ENCODE measurements at places on chromosomes 2 and 18.
A peak's percentile ranks its signal among the peaks of the same experiment; 100 is the strongest.

GRCh38 chr2:61450144-61450543 lies 20.7 kb downstream of the USP34 start:
- no peak for DNase-seq

DNA sequence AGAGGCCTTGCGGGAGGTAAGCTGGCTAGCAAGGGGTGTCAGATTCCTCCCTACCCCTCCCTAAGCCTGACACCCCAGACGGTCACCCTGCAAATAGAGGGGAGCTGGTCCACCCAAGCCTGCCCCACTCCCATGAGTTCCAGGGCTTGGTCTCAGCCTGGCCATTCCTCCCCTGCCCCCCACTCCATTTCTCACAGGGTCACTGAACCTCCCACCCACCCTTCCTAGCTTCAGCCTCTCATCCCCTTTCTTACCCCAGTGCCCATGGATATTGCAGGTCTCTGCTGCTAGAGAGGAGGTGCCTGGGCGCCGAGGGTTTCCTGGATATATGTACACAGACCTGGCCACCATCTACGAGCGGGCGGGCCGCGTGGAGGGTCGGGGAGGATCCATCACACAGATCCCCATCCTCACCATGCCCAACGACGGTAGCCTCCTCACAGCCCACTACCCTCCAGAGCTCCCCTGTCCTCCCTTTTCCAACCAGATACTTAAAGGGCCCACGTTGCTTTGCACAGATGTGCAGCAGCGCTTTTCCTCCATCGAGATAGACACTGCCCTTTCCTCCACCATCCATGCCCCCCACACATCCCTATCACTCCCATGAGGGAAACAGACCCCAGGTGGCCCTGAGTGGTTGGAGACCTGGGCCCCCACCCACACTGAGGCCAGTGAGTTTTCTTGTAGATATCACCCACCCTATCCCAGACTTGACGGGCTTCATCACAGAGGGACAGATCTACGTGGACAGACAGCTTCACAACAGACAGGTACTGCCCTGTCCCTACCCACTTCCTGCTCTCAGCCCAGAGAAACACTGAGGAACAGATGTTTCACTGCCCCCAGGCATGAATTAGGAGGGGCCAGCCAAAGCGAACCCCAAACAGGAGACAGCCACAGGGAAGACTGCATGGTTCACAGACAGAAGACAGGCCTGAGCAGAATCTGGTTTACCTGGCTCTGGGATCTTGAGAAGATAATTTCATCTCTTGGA lies 15.2 kb upstream of the ANKRD53 start:
- DNase-seq, result no peak

DNA sequence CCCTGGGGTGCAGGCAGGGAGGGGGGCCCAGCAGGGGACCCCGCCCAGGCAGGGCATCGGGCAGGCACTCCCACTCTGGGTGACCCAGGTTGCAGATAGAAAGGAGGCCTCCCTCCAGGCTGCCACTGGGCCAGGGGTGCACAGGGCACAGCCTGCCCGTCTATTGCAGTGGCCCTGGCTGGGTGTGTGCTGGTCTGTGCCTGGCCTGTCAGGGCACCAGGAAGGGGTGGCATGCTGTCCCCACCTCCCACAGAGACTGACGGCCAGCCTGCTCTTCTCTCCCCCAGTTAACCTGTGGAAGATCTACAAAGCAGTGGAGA lies 12.9 kb downstream of the ARID5A start:
- DNase-seq, result no peak

- DNase-seq, result no peak
Observed at GRCh38 chr2:30627151-30627550, 180.1 kb downstream of the CAPN13 start.

- peak; percentile 22 for DNase-seq
Observed at GRCh38 chr2:162073888-162074631, at the start of gene DPP4. Gene DPP4 (minus strand): TSS chr2:162074215. CDS start chr2:162073981, 234 bp downstream.

- no peak for DNase-seq
Observed at GRCh38 chr2:10620481-10620880, 69.3 kb downstream of the NOL10 start.

- no peak for DNase-seq
Observed at GRCh38 chr2:224586127-224586695, 1.0 kb upstream of the CUL3 start.

DNA sequence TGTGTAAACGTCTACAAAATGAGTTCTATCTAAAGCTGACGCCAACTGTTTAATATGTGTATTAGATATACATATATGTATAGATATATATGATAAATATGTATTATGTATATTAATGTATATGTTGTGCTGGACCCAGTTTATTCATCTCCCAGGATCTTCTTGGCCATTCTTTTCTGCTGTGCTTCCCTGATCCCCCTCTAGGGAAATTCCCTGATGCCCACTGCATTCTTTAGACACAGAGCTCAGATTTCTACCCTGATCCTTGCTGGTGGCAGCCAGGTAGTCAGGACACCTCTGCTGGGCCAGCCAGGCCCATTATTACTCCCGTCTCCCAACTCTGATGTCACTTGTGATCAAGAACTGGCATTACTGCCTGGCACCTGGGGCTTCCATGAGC lies 292.0 kb downstream of the PTPRM start:
- DNase-seq, result no peak

- DNase-seq, result no peak
Observed at GRCh38 chr2:170503971-170504809, 210.9 kb upstream of the SP5 start.

- no peak for DNase-seq
Observed at GRCh38 chr2:215403441-215404347, 32.2 kb downstream of the FN1 start.

- DNase-seq, result no peak
Observed at GRCh38 chr2:69499966-69500365, 62.7 kb upstream of the NFU1 start.

GRCh38 chr2:16604236-16604635 lies 61.4 kb downstream of the CYRIA start:
- no peak for DNase-seq

DNA sequence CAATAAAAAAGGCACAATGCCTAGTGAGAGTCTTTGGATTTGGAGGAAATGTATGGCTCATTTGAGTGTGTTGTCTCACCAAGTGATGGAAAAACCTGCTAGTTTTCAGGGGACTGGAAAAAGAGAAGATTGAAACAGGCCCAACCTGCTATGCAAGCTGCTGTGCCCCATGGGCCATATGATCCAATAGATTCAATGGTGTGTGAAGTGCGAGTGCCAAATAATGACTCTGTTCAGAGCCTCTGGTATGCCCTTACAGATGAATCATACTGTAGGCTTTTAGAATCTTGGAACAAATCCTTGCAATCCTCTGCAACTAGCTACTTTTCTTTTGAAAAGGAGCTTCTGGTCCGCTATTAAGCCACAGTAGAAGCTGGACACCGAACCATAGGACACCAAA lies 529.8 kb upstream of the CNTNAP5 start:
- no peak for DNase-seq

GRCh38 chr18:12406371-12407111 lies 1.2 kb upstream of the PRELID3A start:
- no peak for DNase-seq

DNA sequence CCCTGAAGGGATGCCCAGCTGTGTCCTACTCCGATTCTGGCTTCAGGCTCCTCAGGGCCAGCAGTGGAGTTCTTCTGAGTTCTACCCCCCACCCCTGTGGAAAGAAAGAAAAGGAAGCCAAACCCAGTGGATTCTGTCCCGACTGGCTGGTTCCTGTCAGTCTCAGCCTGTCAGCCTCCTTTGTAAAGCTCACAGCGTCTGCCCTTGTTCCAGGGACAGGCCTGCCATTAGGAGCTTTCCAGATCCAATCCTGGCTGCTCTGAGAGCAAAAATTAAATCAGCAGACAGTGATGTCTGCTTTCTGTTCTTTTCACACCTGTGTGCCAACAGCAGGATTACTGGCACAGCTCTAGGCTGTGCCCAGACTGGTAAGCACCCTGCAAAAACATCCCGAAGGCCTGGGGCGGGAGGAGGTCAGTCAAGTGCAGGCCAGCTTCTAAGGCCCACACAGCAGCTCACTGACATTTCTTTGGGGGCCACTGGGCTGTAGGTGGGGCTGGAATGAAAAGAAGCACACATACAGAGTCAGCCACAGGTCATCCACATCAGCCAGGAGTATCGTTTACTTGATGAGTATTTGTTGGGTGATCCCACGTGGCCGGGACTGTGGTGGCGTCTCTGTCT lies 69.1 kb downstream of the EHD3 start:
- DNase-seq, result no peak

GRCh38 chr2:158963071-158963470 lies 5.4 kb upstream of the TANC1 start:
- DNase-seq, result no peak

GRCh38 chr2:108924580-108925251 lies 64.3 kb downstream of the EDAR start:
- DNase-seq, result no peak

- no peak for DNase-seq
Observed at GRCh38 chr2:136444323-136444722, 321.0 kb upstream of the THSD7B start.

GRCh38 chr18:65091744-65092329 lies 659.0 kb upstream of the CDH7 start:
- DNase-seq, result no peak

GRCh38 chr2:10775021-10775780 lies 37.4 kb downstream of the PDIA6 start:
- DNase-seq, result no peak

GRCh38 chr18:21593540-21594257 lies 6.8 kb downstream of the ESCO1 start:
- no peak for DNase-seq

GRCh38 chr2:174846941-174847938 lies 83.0 kb upstream of the CHRNA1 start:
- no peak for DNase-seq

DNA sequence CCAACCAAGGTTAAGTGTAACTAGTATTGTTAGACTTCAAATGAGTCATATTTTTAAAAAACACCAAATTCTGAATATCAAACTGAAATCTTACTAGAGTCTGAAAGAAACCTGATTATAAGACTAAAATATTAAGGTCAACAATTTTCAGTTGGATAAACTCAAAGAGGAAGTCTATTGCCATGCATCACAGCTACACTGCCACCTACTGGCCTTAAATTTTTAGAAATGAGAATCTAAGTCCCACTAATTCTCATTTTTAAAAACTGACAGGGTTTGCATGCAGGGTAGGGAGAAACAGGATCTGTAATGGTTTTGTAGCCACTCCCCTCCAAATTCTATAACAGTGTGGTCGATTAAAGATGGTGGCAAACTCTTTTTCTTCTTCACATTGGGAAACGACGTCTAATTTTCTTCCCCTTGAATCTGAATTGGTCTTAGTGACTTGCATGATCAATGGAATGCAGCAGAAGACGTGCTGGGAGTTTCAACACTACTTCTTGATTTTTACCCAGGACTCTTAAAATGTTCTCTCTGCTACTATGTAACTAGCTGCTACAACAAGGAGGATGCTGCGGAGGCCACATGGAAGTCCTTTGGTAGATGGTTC lies 176.1 kb upstream of the SESTD1 start:
- no peak for DNase-seq

- no peak for DNase-seq
Observed at GRCh38 chr2:195594248-195594647, 62.8 kb upstream of the SLC39A10 start.

- DNase-seq, result no peak
Observed at GRCh38 chr2:176115883-176116813, at the start of gene HOXD10. Gene HOXD10 (plus strand): TSS chr2:176116778. CDS start chr2:176116834, 56 bp downstream.

DNA sequence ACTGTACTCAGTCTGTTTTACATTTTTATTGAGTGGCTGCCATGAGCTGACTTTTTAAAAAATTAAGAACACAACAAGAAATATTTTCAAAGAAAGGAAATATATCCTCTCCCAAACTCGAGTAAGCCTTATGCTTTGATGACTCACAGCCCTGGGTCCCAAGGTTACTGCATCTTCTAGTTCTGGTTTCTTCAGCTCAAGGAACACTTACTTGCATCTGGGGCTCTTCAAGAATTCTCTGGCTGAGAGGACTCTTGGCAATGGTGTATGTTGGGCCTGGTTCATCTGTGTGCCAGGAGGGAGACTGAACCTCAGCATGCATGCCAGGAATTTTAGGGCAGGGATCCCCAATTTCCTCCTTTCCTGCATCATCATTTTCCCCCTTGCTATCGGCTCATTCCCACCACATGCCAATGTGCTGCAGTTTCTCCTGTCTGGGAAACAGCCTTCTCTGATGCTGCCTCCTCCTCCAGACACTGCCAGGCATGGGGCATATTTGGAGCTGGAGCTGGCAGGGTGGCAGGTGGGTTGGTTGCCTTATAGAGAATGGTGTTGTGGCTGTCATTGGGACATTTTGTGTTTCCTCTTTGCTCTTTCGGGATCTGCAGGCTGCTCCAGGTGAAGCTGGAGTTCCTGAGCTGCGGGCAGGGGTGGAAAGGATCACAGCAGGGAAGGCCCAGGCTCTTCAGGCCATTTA lies 192.2 kb upstream of the HS6ST1 start:
- no peak for DNase-seq

- no peak for DNase-seq
Observed at GRCh38 chr2:131039101-131039440, 54.2 kb downstream of the FAM168B start.

DNA sequence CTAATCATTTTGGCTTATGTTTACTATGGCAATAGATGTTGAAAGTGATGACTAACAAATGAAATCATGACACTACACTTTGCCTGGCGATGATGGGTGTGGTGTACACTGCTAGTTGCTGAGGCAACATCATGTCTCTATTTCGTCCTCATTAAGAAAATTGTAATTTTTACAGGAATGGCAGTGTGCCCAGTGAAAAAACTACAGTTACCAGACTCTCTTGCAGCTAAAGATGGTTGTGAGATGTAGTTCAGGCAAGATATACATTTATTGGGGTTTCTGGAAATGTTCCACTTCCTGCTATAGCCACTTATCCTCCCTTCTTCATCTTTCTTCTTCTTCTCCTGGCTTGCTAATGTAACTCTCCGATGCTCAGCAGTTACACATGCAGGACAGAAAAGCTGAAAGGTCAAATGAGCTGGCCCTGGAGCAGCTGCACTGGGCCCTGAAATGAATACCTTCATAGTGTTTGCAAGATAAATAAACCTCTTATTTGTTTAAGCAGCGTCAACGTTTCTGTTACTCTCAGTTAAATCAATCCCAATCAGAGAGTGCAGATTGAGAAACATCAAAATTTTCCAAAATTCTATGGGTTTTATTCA lies 46.0 kb downstream of the SOCS6 start:
- no peak for DNase-seq

- DNase-seq, result no peak
Observed at GRCh38 chr2:173388795-173389194, 34.1 kb downstream of the CDCA7 start.

DNA sequence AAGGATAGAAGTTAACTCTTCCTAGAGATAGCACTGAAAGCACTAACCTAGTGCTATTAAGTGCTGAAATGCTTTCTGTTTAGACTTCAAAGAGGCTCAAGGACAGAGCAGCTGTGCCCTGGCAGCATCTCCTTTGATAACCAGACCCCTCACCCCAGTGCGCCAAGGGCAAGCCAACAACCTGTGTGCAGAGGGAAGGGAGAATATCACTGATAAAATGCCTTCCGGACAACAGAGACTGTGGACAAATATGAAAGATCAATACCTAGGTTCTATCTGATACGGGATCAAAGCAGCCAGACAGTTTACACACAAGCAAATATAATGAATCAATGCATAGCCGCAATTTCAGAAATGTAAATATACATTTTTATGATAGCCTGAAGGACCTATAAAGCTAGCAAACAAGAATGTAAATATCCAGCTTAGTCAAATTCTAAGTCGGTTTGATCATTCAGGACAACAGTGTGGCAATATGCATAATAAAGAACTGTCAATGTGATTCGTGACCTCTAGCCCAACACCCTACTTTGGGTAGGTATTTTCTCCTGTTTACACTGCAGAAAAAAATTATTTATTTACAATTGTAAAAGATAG lies 91.8 kb upstream of the RFX8 start:
- DNase-seq, result no peak

- no peak for DNase-seq
Observed at GRCh38 chr2:4180631-4181030, 477.3 kb downstream of the DCDC2C start.
